MCF 10A (cell line): ENCODE measurements at places on chromosomes 6 and 20. TPM values are rescaled to one million over a fixed set of nuclear protein-coding genes. Genes with fewer than 3 reads are reported as not detected.

DNA sequence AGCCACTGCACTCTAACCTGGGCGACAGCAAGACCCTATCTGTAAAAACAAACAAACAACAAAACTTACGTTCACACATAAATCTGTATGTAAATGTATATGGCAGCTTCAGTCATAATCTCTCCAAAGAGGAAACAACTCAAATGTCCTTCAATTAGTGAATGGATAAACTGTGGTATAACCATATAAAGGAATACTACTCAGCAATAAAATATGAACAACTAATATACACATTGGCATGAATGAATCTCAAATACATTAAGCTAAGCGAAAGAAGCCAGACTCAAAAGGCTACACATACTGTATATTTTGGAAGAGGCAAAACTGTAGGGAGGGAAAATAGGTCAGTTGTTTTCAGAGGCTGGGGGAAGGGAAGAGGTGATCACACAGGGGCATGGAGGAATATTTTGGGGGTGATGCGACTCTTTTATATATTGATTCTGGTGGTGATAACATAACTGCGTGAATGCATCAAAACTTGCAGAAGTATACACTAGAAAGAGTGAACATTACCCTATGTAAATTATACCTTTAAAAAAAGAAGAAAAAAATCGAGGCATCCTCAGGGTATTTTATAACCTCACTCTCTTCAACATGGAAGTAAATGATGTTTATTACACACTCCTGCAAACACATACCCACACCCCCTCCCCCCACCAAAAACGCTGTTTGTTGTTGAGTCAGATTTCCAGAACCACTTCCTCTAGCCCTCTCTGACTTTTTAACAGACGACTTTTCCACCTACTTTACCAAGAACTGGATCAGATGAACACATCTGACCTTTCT lies 115.2 kb upstream of the RNF24 start:
- DNase-seq: peak; percentile 83

DNA sequence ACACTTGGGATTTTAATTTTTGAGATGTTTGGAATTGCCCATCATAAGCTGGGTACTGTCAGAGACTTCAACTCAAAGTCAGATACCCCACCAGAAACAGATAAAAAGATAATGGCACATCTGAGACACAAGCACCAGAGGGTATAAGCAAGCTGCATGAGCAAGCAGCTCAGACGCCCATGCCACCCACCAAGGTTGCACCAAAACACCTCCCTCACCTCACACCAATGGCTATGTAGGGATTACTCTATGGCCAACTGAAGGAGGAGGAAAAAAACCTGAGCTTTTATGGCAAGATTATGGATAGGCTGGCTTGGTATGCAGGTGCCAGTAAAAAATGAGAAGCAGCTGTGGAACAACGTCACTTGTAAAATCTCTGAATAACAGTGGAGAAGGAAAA lies 3.8 kb upstream of the IRAK1BP1 start:
- DNase-seq: no peak

GRCh38 chr6:7129784-7130569 lies 22.2 kb downstream of the RREB1 start:
- DNase-seq: peak; percentile 89

- DNase-seq: no peak
These were observed 205.1 kb downstream of the DLL1 start for GRCh38 chr6:170085475-170086401.

GRCh38 chr6:129006724-129007514 lies 124.0 kb downstream of the LAMA2 start:
- DNase-seq: no peak

- DNase-seq: no peak
These were observed 87.2 kb upstream of the ADTRP start for GRCh38 chr6:11865680-11866300.

DNA sequence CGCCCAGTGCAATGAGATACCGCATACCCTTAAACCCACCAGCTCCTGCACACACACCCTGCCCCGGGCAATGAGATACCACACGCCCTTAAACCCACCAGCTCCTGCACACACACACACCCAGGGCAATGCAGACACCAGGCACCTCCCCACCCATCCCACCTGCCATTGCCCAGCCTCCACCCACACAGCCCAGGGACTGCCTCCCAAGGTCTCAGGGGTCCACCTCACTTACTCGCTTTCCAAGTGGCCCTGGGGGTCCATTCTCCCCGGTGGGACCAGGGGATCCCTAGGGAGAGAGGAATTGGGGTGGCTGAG lies 24.0 kb downstream of the COL11A2 start:
- no peak for DNase-seq

DNA sequence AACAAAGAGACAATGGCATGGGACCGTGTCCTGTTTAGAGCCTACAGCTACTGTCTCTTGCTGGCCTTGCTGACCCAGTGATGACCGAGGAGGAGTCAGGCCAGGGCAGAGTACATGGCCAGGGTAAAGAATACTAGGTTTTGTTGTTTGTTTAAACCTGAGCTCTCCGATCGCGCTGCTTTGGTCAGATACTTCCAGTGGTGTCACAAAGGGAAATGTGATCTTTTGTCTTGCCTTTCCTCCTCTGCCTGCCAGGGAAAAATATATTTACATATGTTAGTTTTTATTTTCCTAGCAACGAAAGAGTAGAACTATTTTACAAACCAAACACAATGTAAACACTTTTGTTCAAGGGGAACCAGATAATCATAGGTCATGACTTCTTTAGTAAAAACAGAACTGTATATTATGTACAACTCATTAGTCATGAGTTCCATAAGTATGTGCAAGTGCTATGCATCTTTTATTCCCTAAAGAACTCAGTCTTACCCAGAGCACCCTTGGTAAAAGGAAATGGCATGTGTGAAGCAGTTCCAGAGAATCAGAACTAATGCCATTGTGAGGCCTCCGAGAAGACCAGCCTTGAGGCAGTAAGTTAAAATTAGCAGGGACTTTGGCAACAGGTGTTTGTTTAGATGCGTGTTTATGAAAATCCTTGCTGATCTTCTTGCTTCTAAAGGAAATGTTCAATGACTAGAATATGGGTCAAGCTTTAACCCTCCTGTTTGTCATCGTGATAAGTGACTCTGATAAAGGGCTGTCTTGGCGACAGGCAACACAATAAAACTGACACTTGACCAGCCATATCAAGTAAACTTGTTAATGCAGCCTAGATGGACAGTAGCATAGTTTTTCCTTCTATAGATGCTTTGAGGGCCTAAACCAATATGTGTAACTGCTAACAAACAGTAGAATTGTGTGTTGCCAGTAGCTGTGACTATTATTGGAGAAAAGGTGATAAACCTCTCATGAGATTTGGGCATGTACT lies 204.6 kb downstream of the NKAIN2 start:
- DNase-seq: no peak

DNA sequence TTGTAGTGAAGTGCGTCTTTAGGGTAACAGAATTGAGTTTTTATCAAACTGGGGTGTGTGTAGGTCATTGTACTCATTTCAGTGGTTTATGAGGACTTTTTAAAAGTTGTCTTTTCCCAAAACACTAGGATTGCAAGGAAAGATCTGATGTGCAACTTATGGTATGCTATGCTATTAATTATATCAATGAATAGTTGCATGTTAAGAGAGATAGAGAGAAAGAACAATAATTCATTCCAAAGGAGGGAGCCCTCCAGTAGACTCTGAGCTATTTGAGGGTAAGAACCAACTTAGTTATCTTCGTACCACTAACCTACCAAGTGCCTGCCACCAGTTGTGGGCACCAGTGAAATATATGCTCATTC lies 117.1 kb downstream of the RNF144B start:
- no peak for DNase-seq

GRCh38 chr6:107956586-107957307 lies 1.3 kb downstream of the SEC63 start:
- DNase-seq: peak; percentile 56

- no peak for DNase-seq
These were observed 23.8 kb downstream of the GABRR2 start for GRCh38 chr6:89291256-89291819.

DNA sequence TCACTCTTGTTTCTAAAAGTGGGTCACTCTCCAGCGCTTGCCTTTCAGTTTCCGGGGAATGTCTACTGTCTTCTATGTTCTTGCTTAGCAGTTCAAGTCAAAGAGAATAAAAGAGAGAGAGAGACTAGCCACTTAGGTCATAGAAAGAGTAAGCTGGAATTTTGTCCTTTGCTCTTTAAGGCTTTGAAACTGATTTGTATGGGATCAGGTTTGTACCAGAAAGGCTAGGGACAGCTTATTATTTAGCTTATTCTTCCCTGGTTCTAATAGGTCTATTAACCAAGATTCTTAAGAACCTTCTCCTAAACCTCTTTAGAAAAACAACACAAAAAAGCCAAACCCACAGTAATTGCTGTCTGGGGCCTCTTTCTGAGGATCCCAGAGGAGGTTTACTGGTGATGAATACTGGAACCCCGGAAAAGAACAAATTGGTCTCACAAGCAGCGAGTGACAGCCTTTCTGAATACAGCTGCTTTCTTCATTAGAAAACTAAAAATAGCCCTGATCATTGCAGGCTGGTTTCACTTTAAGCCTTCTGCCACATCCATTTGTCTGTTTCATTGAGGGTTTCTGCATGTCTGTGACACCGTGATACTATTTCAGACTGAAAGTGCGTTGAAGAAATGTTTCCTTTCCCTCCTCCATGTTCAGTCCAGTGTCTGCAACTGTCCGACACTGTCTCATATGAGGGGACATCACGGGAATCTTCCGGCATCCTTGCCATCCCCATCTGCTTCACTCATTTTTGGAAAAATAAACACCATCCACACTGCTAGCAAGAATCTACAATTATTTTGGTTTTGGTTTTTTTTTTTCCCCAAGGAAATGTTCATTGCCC lies 75.1 kb upstream of the ATXN1 start:
- no peak for DNase-seq

DNA sequence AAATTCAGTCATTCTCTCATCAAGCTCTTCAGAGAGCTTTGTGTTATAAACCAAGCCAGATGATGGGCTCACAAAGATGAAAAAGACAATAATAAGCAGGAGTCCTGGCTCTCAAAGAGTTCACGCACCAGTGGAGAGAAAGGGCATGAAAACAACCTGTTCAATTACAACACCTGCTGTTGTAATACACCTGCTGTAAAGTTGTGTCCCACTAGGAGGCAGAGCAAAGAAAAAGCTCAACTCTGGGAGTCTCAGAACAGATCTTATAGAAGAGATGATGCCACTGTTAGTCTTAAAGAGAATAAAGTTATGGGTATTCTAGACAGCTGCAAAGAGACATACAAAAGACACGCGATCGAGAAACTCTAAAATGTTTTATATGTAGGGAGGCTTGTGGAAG lies 100.6 kb downstream of the DCDC2 start:
- peak; percentile 8 for DNase-seq

OPN5 gene
- total RNA-seq: not detected in 2 replicates
